ENCODE measurements at places on chromosomes 3 and 15.

GRCh38 chr3:49912881-49913281, 9.2 kb upstream of the MST1R start:
- no peaks in the 10 kb centered on the region for H3K36me3 ChIP-seq
- no peak overlapping the region for H3K4me3 ChIP-seq
- H3K27ac ChIP-seq: peak overlapping the region; percentile 57
- H3K4me1 ChIP-seq: peaks cover 27% of the 10 kb centered on the region

GRCh38 chr3:25257026-25257425, 171.0 kb upstream of the RARB start:
- no peaks in the 10 kb centered on the region for H3K27me3 ChIP-seq
- no peaks in the 10 kb centered on the region for H3K36me3 ChIP-seq
- peaks cover 3% of the 10 kb centered on the region for H3K4me1 ChIP-seq
- no peak for DNase-seq
- H3K4me3 ChIP-seq: no peak overlapping the region

- H3K36me3 ChIP-seq: no peaks in the 10 kb centered on the region
- H3K4me1 ChIP-seq: peaks cover 24% of the 10 kb centered on the region
- H3K4me3 ChIP-seq: no peak overlapping the region
- DNase-seq: no peak
These were observed 605.1 kb downstream of the ROBO1 start for GRCh38 chr3:79162653-79163052.

DNA sequence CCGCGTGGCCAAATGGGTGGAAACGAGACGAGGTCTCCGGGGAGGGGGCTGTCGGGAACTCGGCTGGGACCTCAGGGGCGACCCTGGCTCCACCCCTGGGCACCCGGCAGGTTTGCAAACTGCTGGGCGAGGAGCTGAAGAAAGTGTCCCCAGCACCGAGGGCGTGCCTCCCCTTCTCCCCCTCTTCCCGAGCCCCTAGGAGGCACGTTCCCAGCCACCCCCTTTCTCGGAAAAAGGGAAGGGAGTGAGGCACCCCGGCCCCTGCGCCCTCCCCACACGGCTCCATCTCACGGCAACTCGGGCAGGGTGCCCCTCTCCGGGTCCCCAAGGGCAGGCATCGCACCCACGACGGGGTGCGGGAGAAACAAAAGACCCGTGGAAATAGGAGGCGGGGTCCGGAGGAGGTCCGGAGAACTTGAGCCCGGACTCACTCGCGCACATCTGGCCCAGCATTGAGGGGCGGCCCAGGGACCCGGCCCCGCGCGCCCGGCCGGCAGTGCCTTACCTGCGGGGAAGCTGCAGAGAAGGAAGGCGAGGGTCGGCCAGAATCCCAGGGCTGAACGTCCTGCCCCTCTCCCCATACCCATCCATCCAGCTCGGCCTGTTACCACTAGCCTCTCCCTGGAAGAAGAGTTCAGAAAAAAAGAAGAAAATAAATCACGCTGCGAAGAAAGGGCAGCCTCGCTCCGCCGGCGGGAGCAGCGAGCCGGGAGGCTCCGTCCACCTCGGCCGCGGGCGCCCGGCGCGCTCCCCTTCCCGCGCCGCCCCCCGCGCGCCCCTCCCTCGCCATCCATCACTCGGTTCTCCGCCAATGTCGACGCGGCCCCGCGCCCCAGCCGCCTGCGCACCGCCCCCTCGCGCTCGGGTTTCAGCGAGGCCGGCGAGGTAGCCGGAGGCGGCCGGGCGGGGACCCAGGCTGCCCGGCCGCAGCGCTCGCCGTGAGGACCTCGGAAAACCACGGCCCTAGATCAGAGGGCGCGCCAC, 16.3 kb downstream of the RGMA start:
- peak overlapping the region; percentile 97 for H3K4me3 ChIP-seq
- H3K36me3 ChIP-seq: peaks cover 3% of the 10 kb centered on the region
- H3K27me3 ChIP-seq: peaks cover 16% of the 10 kb centered on the region

DNA sequence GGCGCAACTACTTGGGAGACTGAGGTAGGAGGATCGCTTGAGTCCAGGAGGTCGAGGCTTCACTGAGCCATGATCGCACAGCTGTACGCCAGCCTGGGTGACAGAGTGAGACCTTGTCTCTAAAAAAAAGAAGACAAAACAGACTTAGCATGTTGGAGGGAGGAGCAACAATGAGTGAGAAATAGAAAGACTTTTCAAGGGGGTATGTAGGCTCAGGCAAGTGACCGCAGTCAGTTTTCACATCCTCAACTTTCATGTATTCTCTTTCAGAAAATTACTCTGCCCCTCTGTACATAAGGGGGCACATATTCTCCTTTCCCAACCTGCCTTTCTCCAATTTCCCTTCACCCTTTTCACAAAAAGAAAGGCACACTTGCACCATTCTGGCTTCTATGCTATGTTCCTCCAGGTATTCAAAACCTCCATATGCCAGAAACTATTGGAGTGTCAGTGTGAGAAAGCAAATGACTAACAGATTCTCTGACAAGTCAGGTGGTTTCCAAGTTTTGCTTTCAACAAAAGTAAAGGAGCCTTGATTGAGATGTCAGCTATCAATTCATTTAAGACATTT, 7.6 kb downstream of the NSUN3 start:
- DNase-seq: no peak
- H3K4me3 ChIP-seq: no peak overlapping the region
- H3K4me1 ChIP-seq: no peaks in the 10 kb centered on the region
- H3K27ac ChIP-seq: no peak overlapping the region
